ENCODE measurements at places on chromosomes 6 and 20.

DNA sequence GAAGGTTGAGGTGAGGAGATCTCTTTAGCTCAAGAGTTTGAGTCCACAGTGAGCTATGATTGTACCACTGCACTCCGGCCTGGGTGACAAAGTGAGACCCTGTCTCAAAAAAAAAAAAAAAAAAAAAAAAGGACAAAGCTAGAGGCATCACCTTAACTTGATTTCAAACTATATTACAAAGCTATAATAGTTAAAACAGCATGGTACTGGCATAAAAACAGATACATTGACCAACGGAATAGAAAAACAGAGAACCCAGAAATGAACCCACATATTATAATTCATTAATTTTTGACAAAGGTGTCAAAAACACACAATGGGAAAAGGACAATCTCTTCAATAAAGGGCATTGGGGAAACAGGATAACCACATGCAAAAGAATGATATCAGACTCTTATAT, 50.8 kb upstream of the MBOAT1 start:
- no peak for DNase-seq

GRCh38 chr6:133753756-133754155, 135.2 kb upstream of the TCF21 start:
- DNase-seq: no peak

DNA sequence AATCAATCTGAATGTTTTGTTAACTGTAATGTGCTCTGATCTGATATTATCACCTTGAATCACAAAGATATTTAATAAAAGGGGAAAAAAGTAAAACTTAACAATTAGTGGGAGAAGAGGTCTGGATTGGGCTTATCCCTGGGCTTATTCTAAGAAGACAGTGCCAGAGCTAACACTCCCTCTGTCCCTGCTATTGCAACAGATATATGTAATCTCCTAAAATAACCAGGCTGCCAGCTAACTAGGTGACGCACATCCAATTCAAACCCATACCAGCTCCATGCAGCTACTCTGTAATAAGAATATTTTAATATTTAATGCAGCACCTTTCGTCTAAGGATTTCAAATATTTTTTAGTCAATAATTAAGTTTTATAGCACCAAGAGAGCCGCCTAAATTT, 330.1 kb upstream of the MARCKS start:
- no peak for DNase-seq

DNA sequence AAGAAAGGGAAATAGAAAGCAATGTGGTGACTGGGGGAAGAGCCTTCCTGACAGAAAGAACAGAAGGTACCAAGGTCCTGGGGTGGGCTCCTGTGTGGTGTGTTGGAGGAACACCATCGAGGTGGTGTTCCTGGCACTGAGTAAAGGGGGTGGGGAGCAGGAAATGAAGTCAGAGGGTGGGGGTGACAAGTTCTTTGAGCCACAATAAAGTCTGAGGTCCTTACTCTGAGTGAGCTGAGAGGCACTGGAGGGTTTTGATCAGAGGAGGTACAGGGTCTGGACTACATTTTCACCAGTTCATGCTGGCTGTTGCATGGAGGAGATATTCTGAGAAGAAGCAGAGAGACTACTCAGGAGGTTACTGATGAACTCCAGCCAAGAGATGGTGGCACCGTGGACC, 198.2 kb downstream of the GMPR start:
- no peak for DNase-seq

- DNase-seq: no peak
Observed at GRCh38 chr20:46578745-46579144, 28.3 kb upstream of the OCSTAMP start.

GRCh38 chr6:140966676-140967075, 1166.0 kb upstream of the GJE1 start:
- no peak for DNase-seq

DNA sequence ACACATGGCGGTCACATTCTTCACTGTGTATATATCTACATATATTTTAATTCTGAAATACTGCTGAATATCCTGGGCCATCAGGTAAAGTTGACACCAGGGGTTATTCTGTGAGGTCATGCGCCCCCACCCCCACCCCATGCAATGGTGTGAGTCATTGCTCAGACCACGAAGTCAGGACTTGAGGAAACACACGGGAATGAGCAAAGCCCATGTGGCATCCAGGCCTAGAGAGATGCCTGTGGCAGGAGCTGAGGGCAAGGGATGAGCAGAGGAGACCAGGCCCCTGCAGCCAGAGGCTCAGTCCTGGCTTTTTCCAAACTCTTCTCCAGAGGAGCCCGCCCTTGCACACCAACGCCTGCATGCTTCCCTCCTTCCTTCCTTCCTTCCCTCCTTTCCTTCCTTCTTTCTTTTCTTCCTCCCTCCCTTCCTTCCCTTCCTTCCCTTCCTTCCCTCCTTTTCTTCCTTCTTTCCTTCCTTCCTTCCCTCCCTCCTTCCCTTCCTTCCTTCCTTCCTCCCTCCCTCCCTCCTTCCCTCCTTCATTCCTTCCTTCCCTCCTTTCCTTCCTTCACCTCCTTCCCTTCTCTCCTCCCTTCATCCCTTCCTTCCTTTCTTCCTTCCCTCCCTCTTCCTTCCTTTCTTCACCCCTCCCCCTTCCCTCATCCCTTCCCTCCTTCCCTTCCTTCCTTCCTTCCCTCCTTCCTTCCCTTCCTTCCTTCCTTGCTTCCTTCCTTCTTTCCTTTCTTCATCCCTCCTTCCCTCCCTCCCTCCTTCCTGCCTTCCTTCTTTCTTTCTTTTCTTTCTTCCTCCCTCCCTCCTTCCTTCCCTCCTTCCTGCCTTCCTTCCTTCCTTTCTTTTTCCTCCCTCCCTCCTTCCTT, 72.0 kb upstream of the INSM1 start:
- no peak for DNase-seq

GRCh38 chr20:46221256-46221833, 87.0 kb downstream of the CDH22 start:
- no peak for DNase-seq

DNA sequence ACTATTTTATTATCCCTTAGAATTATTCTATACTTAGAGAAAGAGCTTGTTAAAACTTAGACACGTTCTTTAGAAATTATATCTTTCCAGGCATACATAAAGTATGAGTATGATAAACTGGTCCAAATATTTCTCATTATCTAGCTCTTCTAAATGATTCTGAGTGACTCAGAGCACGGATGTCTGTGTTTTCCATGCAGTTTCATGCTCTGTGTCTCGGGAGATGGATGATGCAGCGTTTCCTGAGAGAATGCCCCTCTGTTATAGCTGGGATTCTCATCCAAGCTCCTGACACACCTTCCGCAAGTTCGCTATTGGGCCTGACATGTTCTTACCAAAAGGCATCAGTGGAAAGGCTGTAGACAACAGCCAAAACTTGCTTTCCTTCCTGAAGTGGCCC, 19.3 kb downstream of the SIRT5 start:
- no peak for DNase-seq

- no peak for DNase-seq
Observed at GRCh38 chr6:36967301-36967700, 12.8 kb downstream of the PI16 start.

- no peak for DNase-seq
Observed at GRCh38 chr6:118316796-118317384, 231.2 kb upstream of the PLN start.

GRCh38 chr6:153781306-153781705, 257.7 kb upstream of the OPRM1 start:
- no peak for DNase-seq

DNA sequence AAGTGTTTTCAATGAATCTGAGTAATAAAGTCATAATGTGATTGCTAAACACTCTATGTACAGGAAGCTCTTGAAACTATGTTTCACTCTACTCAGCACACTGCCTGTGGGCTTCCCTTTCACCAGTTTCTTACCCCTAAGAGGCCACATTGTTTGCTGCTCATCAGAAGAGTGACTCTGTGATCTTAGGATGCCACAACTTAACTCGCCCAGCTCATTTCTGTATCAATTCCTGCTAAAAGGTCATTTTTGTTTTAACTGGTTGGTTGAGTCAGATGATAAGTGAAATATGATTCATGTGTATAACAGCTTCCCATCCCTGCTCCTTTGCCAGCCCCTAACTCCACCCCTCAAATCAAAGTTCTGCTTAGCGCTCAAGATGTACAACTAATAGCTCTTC, 9.8 kb upstream of the NDUFAF4 start:
- peak; percentile 51 for DNase-seq

DNA sequence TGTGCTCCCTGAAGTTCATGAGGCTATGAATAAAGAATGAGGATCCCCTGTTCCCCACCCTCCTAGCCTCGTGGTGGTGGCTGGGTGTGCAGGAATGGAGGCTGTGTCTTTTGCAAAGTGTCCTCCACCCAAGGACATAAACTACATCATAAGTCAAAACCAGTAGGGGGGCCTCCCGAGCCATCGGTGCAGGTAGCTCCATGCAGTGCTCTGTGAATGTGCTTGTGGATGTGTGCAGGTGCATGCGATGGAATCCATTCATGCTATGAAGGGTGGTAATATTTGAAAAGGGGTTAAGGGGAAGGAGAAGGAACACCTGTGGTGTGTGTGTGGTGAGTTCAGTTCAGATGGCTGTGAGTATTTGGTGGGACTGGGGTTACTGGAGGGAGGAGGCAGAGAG, 197.3 kb downstream of the NRN1 start:
- no peak for DNase-seq

- DNase-seq: no peak
Observed at GRCh38 chr6:35298625-35299140, 1.1 kb downstream of the DEF6 start.

DNA sequence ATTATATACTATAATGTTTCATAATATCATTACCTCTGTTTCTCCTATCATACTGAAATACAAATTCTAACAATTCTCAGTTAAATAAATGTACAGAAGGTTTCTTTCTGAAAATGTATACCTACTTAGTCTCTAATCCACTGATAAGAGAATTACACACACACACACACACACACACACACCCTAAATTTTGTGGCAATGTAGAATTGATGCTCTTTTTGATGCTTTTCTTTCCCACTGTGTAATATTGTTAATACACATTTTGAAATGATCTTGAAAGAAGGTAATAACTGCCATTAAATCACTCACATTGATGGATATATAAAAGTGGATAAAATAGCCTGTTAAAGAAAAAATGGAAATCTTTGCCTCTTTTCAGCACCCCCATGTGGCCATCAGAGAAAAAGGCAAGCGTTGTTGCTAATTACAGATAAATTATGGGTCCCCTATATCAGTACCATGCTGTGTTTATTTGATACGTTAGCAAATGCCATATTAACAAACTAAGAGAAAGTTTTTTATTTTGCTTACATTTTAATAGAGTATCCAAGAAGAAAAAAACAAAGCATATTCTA, 76.6 kb upstream of the VGLL2 start:
- no peak for DNase-seq

DNA sequence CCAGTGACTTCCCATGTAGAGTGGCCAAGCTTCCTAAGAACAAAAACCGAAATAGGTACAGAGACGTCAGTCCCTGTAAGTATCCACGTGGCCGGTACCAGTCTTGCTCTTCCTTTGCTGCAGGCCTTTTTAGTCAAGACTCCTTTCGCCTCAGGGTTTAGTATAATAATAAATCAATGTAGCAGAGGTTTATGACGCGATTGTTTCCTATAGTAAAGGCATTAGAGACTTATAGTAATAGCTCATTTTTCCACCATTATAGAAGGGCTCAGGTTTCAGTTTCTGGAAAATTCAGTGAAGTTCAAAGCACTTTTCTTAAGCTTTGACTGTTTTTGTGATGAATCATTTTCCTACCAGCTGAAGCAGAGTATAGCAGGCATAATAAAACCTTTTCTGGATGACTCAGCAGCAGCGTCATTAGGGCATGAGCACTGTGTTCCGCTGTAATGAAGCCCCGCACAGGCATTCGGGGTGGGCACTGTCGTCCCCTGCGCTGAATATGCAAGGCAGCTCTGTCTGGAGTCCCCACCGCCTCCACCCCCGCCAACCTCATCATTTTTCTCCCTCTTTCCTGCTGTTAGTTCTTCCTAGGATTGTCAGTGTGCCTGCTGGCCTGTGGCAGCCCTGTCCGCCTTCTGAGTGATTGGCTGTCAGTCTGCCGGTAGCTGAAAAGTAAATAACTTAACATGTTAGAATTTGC, 51.3 kb downstream of the PTPN1 start:
- DNase-seq: peak; percentile 77

DNA sequence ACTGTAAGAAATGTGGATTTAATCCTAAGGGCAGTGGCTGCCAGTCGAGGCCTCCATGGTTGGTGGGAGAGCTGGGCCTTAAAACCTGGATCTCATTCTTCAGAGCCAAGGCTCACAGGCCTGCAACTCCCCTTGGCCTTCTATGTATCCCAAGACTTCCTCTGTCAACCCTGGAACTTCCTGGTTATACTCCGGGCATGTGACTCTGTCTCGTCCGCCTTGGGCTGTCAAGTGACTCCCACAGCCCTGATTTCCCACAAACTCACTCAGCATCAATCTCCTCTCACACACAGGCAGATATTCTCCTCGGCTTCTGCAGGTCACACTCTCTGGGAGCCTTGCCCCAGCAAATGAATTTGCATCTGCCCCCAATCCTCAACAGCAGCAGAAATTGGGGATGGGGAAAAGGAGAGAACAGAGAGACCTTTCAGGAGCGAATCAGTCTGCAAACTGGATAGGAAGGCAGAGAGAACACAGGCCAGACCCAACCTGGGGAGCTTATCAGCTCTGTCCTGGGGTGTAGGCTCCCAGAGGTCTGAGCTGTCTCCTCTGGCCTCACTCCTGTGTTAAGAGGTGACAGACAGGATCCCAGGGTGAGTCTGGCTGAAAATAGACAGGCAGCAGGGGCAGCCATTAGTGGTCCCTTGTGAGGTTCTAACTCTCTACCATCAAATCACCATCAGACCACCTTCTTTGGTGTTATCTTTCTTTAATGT, 30.4 kb upstream of the PREX1 start:
- DNase-seq: no peak

GRCh38 chr20:2984028-2984501, 59.4 kb upstream of the GNRH2 start:
- no peak for DNase-seq

- no peak for DNase-seq
Observed at GRCh38 chr20:35506179-35506578, 23.3 kb downstream of the C20orf173 start.

All from stimulated activated CD8-positive, alpha-beta memory T cell treated with anti-CD3 and anti-CD28 coated beads, Interleukin-7, amount 100 ng/mL, for 48 hours (primary cell).